Hematopoietic multipotent progenitor cell (in vitro differentiated cells): ENCODE measurements at places on chromosomes 3 and 15.

- DNase-seq = peak; percentile 15
These were observed 32.1 kb upstream of the TNFAIP8L3 start for GRCh38 chr15:51126842-51127241.

GRCh38 chr15:94230883-94231722, at the start of gene MCTP2:
MCTP2 (plus strand) TSS chr15:94231561; CDS start chr15:94298266, 66,705 bp downstream.
- DNase-seq = peak; percentile 94

DNA sequence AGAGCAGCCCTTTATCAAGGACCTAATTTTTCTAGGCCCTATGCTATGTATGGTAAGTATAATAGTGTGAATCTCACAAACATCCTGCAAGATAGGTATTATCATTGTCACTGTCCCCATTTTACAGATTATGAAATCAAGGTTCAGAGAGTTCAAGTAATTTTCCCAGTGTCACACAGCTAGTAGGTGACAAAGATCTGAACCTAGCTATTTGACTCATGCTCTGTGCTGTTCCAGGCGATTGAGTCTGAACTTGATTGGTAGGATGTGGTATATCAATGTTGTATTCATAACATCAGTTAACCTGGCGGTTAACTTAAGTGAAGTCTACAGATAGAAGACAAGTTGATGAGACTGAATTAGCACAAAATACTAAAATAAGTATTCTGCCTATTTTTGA, 229.9 kb downstream of the CHST2 start:
- DNase-seq = no peak

DNA sequence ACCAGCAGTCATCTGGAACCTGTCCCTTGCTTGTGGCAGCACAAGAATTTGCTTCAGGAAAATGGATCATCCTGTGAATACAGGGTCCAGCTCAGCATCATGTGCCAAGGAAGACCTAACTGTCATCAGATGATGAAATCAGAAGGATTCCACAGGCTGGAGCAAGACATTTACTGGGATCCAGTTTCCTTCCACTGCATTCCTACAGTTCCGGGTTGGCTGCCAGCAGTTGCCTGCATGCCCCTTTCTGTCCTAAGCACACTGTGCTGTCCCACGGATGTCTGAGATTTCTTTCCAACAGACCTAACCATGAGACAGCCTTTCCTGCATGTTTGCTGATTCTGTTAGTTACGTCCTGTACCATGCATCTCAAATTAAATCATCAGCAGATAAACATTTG, 140.7 kb downstream of the IMPG2 start:
- DNase-seq = no peak

DNA sequence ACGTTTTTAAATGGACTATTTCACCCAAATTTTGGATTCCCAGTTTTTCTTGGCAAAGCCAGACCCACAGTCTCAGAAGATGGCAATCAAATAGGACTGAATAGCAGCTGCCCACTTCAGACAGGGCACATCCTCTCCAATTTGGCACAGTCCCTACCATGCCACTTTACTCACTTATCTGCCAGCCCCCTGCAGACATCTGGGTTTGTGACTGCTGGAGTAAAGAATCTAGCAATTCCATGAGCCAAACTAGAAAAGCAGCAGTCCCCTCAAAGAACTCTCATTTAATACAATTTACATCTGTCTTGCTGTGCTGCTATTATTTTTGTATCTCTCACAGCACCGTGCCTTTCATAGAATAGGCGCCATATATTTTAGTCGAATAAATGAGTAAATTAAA, 16.0 kb upstream of the LRRN1 start:
- DNase-seq = no peak

- DNase-seq = no peak
These were observed 548.0 kb upstream of the CCDC54 start for GRCh38 chr3:106829206-106829605.

DNA sequence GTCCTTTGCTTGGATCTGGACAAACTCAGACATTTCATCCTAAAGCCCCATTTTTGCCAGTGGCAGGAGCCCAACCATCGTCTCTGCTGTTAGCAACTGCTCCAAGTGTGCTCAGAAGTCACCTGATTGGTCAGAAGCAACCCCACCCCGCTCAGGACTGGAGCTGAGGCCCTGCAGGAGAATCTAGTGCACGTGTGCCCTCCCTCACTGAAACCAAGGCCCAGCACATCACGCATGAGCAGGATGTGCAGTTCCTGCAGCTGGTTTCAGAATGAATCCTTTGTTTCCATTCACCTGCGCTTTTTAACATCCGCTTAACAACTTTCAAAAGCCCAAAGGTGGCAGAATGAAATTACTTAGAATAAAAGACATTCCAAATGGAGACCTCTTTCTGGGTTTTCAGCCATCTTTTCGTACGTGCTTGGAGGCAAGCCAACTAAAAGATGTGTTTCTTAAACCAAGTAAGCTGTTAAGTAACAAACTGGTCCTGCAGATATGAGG, 81.2 kb downstream of the SRGAP3 start:
- no peak for DNase-seq

GRCh38 chr15:50786871-50787270, 21.4 kb upstream of the SPPL2A start:
- DNase-seq = no peak

DNA sequence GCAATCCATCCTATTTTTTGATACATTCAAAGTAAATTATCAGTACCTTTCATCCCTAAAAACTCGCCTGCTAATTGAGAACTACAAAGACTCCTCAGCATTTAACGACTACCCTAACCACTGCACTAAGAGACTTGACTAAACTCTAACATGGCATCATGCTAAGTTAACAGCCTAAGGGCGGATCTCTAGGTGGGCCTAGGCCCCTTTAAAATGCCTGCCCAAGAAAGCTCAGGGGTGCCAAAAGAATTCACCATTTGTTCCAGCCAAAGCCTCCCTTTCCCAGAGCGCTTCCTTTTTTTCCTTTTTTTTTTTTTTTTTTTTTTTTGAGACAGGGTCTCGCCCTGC, 568 bp upstream of the NEK4 start:
- no peak for DNase-seq

GRCh38 chr15:38324939-38325647, 72.5 kb downstream of the SPRED1 start:
- no peak for DNase-seq

DNA sequence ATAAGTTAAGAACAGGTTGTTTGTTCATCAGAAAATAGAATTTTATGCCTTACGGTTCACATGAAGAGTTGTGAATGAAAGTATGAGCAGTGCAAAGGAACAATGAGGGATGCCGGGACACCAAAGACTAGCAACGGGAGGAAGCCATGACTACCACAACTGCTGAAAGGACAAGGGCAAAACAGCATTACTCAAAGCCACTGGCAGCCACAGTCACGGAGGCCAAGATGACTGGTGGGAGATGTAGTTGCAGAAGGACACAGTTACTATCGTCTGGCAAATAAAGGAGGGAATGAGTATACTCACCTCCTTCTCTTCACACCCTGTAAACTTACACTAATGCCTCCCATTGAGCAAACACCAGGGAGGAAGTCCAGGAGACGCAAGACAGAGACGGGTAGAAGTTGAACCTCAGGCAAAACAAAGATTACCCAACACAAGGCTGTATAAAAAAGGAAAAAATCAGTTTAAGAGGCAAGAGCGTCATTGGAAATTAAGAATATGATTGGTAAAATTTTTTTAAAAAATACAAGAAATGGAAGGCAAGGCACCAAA, 675.5 kb downstream of the FHIT start:
- DNase-seq = no peak

DNA sequence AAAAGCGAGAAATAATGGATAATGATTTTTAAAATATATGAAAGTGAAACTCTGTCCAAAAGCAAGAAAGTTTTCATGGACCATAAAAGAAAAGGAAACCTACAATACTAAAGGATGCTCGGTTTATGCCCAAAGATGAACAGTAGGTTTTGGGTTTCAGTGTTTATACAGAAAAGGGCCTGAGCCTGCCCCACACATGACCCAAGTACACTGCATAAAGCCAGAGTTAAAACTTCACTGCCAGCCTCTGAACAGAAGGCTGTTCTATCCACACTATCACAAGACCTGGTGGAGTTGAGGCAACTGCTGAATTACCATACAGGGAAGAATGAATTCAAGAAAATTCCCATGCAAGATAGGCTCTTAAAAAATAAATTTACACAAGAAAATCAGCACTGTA, 165.2 kb downstream of the MECOM start:
- no peak for DNase-seq

- DNase-seq = no peak
These were observed 112.4 kb upstream of the SPATA16 start for GRCh38 chr3:173253471-173253870.

- DNase-seq = peak; percentile 45
These were observed 685.3 kb downstream of the GRM7 start for GRCh38 chr3:7546253-7546652.

DNA sequence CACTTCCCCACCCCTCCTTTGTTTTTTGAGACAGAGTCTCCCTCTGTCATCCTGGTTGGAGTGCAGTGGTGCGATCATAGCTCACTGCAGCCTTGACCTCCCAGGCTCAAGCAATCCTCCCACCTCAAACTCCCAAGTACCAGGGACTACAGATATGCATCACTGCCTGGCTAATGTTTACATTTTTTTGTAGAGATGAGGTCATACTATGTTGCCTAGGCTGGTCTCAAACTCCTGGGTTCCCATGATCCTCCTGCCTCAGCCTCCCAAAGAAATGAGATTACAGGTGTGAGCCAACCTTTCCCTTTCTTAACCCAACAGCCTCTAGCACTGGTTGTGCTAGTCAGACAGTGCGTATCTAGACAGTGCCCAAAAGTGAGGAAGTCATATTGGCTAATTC, 6.4 kb upstream of the GATM start:
- DNase-seq = no peak

DNA sequence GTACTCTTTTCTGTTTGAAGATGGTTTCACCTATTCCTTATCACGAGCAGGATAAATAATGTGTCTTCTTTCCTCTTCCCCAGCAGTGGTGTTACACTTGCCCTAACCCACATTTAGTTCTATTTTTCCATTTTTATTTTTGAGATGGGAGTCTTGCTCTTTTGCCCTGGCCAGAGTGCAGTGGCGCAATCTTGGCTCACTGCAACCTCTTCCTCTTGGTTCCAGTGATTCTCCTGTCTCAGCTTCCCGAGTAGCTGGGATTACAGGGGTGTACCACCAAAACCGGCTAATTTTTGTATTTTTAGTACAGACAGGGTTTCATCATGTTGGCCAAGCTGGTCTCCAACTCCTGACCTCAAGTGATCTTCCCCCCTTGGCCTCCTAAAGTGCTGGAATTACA, 372.4 kb downstream of the FOXP1 start:
- DNase-seq = no peak

- no peak for DNase-seq
These were observed 37.6 kb upstream of the EPHB3 start for GRCh38 chr3:184523825-184524615.

DNA sequence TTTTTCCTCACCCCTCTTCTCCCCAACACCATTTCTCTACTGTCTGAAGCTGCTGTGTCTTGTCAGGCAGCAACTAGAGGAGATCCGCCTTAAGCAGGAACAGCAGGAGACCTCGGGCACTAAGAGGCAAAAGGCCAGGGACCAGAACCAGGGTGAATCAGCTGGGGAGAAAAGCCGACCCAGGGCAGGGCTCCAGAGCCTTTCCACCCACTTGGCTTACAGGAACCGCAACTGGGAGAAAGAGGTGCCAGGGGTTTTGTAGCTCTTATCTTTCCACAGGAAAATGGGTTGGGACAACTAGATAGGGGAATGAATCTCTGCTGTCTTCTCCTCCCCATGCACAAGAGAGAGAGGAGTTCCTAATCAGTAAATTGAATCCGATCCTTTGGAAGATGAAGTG, 3.0 kb upstream of the NGRN start:
- DNase-seq = no peak
